Aortic smooth muscle cell (primary cell): ENCODE measurements at places on chromosomes 5 and 9. TPM values are rescaled to one million over a fixed set of nuclear protein-coding genes. Genes with fewer than 3 reads are reported as not detected.

Gene FBP2
- 0.06 TPM in 1 of 2 replicates, not detected in the other for total RNA-seq

Gene FOXD1
- 0.44 and 0.92 TPM in 2 replicates for total RNA-seq

Gene FCN2
- not detected in 2 replicates for total RNA-seq

Gene XPA
- total RNA-seq = 9.2 and 12.6 TPM in 2 replicates

Gene PCDHGA12
- 17.6 and 22.3 TPM in 2 replicates for total RNA-seq

Gene PCDHAC2
- 0.31 and 0.53 TPM in 2 replicates for total RNA-seq

Gene SPOCK1
- total RNA-seq = 50.3 and 224 TPM in 2 replicates

Gene PRDM9
- not detected in 2 replicates for total RNA-seq
